ENCODE measurements at places on chromosomes 4 and X.

- no peak for DNase-seq
Measured at GRCh38 chrX:19331831-19332230, 11.9 kb upstream of the PDHA1 start.

DNA sequence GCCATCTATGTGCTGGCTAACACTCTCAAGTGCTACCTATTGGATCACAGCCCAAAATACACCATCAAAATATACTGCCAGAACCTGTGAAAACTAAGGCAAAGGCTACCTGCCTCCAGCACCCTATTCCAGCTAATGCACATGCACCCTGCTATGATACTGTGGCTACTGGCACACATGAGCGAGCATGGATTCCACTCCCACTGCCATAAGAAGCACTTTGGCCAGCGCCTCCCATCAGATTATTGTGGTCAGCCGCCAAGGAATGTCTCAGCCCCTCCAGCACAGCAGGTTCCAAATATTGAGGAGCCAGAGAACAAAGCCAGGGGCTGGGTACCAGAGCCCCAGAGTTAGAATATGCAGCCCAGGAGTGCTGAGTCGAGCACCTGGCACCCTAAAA, 32.5 kb upstream of the TMPRSS11F start:
- DNase-seq, result no peak

- no peak for DNase-seq
Measured at GRCh38 chrX:73766431-73766795, 203.4 kb downstream of the CHIC1 start.

- DNase-seq, result no peak
Measured at GRCh38 chr4:44674471-44674870, 3.7 kb upstream of the GUF1 start.

- DNase-seq, result no peak
Measured at GRCh38 chrX:42094218-42094617, 170.9 kb upstream of the CASK start.
